CD8-positive, alpha-beta T cell (primary cell): ENCODE measurements at places on chromosomes 6 and 20.

- DNase-seq: no peak
Observed at GRCh38 chr20:50543326-50543725, 33.1 kb downstream of the PTPN1 start.

DNA sequence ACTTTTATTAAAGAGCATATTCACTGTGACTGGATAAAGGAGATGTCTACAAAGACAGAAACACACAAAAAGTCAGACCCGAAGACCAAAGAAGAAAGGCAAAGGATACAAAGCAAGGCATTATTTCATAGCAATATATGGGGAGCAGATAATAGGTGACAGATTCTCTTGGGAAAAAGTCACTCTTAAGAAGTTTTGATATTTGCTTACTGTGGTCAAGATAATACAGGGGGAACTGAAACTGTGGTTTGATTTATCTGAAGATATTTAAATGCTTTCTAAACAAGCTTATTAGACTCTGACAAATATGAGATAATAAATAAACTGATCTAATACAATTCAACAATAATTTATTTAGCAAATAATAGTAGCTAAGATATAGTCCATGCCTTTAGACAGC is 14.7 kb downstream of the CYP39A1 start:
- DNase-seq: no peak

DNA sequence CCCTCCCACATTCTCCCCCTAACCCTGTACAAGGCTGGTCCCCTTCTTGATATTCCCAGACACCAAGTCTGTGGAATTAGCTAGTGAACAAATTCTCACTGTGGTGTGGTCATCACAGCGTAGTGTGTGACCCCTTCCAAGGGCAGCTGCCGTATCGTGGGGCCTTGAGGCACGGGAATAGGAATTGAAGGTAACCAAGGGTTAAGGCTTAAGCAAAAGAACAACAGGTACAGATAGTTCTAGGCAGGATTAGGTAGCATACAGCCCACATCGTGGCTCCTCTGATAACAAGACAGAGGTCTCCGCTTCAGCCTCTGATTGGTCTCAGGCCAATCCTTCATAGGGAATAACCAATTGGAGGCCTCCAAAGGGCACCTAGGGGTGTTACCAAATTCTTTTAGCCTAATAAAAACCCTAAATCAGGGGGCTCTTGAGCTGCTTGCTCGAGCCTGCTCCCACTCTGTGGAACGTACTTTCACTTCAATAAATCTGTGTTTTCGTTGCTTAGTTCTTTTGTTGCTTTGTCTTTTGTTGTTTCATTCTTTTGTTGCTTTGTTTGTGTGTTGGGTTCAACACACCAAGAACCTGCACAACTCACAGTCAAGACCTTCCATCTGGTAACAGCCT is 64.7 kb downstream of the GPR6 start:
- DNase-seq: no peak

DNA sequence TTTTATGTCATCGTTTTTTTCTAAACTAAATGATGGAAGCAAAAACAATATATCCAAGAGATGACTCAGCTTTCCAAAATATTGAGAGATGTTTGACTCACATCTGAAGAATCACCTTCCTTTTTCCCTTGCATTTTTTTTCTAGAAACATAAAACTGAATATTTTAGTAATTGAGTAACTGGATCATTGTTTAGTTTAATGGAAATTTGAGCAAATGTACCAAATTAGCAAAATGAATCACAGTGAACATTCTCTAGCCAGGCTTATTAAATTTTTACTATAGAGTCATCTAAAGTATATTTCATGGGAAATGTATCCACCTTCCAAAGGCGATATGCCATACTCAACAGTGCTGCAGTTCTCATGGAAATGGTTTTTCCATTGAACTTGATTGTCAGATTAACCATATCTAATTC is 145.5 kb downstream of the TENT5A start:
- DNase-seq: no peak

GRCh38 chr6:20334962-20335361 is 66.7 kb upstream of the E2F3 start:
- no peak for DNase-seq

DNA sequence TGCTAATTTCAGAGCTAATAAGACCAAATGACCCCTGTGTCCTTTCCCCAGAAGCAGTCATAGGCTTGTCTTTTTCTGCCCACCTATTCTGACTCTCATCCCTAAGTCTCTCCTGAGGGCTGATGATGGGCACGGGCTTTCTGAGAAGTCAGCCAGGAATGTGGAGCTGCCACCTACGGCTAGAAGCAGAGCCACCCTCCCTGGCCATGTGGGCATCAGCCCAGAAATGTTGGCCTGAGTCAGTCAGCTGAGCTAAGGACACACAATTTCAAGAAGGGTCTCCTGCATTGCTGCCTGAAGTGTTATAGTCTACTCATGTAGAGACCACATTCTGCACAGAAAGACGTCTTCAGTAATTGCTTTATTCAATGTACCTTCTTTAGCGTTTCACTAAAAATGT is 17.1 kb downstream of the MYLIP start:
- no peak for DNase-seq

DNA sequence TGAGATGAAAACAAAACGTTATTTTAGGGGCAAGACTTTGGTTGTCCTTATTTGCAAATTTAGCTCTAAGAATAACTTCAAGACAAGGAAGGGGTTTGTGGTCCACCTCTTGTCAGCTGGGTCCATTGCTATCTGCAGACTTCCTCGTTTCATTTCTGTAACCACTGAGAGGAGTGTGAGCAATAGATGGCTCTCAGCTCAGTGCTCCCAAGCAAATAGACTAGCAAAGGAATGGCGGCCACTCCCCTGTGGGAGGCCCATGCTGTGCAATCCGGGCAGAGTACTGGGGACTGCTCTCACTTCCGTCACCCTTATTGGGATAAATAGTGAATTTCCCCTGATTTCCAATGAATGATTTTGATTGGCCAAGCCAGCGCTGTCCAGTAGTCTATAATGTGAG is 176.6 kb downstream of the ZDHHC14 start:
- DNase-seq: no peak

DNA sequence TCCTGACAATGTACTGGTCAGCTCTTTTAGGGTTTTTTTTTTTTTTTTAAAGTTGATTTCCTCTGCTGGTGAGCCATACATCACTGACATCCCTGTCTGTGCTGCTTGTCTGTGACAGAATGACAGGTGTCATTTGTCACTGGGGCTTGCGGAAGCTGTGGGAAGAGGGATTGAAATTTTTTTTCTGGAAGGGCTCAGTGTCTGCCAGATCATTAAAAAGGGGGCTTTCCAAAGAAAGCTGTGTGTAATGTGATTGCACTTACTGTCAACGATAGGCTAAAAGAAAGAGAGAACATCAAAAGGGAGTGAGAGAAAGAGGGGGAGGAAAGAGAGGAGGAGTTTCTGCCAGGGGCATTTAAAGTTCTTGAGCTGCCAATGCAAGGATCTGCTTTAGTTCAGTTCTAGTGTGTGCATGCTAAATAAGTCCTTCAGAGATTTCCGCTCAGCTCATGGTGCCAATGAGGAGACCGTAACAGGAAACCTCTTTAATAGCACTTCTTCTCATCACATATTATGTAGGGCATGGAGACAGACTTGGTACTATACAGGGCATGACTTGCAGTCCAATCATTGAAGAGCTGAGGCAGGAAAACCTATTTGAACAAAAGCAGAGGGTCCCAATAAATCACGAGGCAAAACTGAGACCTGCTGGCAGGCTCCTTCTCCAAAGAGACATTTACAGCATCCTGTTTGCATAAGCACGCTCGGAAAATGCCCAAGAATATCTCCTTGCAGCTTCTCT is 177.2 kb downstream of the TSHZ2 start:
- DNase-seq: no peak

GRCh38 chr20:32031007-32031958 is 20.8 kb upstream of the HCK start:
- DNase-seq: peak; percentile 63

- no peak for DNase-seq
Observed at GRCh38 chr20:19809505-19809904, 51.4 kb downstream of the RIN2 start.

GRCh38 chr6:29510746-29511300 is 23.1 kb upstream of the MAS1L start:
- DNase-seq: no peak

DNA sequence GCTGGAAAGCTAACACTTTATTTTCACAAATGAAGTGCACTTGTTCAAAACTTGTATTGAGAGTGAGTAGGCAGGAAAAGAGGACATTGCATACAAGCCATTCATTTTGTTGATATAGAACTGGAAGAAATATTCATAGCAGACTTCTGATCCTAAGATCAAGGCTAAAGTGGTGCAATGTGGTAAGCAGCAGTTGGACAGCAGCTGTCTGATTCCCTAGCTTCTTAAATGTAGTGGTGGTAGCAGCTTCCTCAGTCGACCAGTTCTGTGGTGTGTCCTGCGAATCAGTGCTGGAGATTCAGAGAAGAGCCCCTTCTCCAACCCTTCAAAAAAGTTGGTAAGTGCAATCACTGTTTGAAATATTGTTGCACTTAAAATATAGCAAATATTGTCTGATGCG is 281.7 kb upstream of the GJE1 start:
- DNase-seq: no peak

DNA sequence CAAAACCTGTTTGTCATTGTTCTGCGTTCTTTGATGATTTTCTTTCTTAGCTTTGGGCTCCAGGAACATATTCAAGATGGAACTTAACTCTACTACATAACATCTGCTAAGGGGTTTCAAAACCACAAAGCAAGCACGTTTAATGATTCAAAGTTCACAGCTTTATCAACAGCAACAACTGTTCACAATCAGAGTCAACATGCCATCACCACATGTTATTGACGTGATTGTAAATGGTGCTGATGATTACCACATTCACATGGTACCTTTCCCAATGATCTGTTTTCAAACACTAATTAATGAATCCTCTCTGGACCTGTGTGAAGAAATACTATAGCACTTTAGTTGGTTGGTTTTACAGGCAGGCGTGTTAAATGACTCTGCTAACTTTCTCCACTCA is 180.6 kb upstream of the CEP162 start:
- DNase-seq: no peak

GRCh38 chr20:47272893-47273590 is 83.5 kb downstream of the ZMYND8 start:
- peak; percentile 38 for DNase-seq

- no peak for DNase-seq
Observed at GRCh38 chr6:44152109-44152461, 6.5 kb upstream of the CAPN11 start.

DNA sequence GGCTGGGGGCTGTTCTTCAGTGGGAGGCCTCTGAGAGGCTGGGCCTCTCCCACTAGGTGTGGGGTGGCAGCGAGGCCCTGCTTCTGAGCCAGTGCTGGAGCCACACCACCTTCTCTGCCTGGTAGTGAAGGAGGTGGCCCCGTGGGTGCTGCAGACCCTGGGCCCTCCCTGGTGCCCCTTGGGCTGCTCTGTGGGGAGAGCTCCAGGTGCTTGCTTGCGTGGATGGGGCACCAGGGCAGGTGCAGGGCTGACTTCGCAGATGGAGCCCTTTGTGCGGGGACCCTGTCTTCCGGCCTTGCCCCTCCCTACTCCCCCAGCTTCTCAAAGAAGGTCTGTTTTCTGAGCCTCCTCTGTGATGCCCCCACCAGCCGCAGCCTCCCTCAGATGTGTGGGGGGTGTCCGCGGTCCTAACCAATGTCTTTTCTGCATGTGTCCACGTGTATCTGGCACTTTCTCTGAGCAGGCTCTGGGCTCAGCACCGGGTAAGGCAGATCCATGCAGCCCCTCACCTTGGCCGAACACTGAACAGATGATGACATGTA is 17.2 kb upstream of the MYT1 start:
- DNase-seq: no peak

DNA sequence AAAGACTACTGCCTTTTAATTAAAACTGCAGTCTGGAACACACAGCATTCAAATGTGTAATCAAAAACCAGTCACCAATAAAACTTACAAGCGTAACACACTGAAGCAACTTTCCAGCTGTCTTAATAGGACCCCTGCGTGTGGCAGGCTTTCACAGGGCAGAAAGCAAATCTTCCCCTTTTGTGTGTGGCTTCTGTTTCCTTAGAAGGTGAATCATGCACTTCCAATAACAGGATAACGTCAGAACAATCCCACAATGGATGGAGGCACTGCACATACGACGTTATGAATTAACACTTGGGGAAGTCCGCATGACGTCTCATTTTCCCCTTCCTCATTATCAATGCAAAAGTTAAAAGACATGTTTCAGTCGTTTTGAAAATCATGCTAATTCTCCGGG is 44.8 kb downstream of the INSM1 start:
- no peak for DNase-seq

GRCh38 chr6:32427934-32428474 is 11.7 kb upstream of the HLA-DRA start:
- DNase-seq: no peak

DNA sequence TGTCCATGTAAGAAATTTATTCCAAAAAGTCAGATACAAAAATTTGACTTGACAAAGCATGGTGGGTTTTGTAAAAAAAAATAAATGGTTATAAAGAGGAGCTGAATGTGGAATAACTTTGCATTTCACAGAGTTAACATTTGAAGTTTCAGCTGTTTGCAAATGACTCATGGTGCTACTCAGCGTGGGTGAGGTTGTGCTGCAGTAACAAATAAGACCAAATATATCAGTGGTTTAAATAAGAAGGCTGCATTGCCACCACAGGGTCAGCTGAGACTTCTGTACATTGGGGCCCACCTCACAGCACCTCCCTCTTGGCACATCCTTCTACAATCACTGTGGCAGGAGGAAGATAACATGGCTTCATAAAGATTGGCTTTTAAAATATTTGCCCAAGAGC is 272.5 kb upstream of the SULF2 start:
- DNase-seq: no peak

GRCh38 chr6:33078919-33079521 is 3.2 kb downstream of the HLA-DPB1 start:
- DNase-seq: no peak

GRCh38 chr20:4060856-4061695 is 45.7 kb upstream of the RNF24 start:
- no peak for DNase-seq

DNA sequence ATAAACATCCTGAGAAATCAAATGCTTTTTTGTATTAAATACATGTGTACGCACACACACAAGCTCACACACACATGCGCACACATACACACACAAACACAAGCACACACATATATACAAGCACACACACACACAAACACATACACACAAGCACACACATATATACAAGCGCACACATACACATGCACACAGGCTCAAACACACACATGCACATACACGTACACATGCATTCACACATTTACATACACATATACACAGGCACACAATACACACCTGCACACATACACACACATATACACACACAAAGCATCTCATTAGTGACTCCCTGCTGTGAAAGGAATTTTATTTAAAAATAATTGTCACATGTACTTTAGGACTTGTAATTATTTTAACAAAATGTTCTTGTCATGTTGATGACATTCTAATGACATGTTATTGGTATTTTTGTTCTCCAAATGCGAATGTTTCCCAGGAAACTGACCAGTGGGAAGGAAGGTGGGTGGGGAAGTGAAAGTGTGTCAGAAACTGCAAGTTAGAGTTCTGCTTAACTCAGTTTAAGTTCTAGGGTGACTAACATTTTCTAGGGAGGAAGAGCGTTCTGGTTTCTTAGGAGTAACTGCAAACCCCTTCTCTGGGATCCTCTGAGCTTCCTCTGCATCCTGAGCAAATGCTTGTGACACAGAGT is 113.9 kb upstream of the ZNF217 start:
- no peak for DNase-seq

- DNase-seq: no peak
Observed at GRCh38 chr6:156943816-156944215, 166.6 kb downstream of the ARID1B start.

GRCh38 chr6:146915671-146916127 is 288.5 kb upstream of the STXBP5 start:
- DNase-seq: no peak
